ENCODE measurements at places on chromosomes 11 and 22.

GRCh38 chr11:10688401-10688800, 5.2 kb downstream of the IRAG1 start:
- DNase-seq: no peak

GRCh38 chr11:16242806-16243205, 113.5 kb downstream of the SOX6 start:
- DNase-seq: no peak

- DNase-seq: no peak
These were observed 51.3 kb upstream of the HMGXB4 start for GRCh38 chr22:35205961-35206360.

- DNase-seq: no peak
These were observed at the start of gene SULT4A1 for GRCh38 chr22:43862074-43862881. Gene SULT4A1 (minus strand): TSS chr22:43862513. CDS start chr22:43862382, 131 bp downstream.

- DNase-seq: no peak
These were observed 4.9 kb upstream of the MAFF start for GRCh38 chr22:38196791-38197419.

DNA sequence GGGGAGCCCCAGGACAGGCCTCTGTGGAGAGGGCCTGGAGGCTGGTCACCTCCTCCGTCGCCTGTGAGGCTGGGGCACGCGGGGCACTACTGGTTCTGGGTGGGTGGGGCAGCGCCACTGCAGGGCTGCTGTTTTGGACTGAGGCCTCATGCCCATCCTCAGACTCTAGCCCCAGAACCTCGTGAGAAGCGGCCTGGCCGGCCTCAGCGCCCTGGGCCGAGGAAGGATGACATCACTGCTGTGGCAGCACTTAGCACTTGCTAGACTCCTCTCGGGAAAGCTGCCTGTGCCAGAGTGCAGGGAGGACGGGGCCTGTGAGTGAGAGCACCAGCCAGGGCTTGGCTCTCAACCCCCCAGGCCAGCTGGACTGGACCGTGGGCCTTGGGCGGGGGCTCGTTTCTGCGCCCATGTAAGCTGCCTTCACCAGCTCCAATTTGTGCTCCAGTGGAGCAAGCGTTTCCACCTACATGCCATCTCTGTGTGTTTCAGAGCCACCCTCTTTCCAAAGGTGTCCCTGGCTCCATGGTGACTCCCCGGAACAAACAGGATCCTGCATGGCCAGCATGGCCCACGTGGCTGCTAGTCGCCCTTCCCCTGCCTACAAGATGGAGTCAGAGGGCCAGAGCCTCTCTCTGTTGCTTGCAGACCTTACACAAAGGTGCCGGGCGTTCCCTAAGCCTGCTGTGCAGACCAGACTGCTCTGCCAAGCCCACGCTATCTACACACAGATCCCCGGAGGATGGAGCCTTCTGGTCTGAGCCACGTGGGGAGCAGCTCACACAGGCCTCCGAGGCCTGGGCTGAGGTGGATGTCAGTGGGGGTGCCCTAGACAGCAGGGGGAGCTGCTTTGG, 102.9 kb downstream of the CTTN start:
- DNase-seq: no peak

GRCh38 chr11:93547028-93547427, 3.8 kb upstream of the SMCO4 start:
- no peak for DNase-seq

- no peak for DNase-seq
These were observed 217.2 kb upstream of the CADM1 start for GRCh38 chr11:115721296-115721995.

DNA sequence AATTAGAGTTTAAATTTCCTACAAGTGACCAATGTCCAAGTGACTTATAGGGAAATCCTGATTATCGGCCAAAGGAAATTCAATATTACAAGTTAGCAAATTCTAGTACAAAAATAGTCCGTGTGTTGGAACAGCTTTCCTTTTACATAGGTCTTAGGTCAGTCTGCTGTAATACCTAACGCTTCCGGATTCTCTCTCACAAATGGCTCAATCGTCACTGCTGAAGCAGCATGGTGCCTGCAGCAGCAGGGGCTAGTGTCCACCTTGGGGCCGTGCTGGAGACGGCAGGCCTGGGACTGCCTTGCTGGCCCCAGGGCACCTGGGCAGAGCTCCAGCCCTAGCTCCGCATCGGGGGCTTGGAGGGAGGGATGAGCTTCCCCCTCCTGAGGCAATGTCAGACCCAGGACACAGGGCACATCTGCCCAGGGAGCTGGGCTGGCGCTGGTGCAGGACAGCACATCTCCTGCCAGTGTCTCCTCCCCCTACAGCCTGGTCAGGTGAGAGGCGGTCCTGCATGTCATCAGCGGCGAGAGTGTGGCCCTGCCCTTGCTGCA, 39.4 kb upstream of the CLTCL1 start:
- DNase-seq: no peak

- DNase-seq: no peak
These were observed 47.2 kb upstream of the MMP7 start for GRCh38 chr11:102577723-102578122.

DNA sequence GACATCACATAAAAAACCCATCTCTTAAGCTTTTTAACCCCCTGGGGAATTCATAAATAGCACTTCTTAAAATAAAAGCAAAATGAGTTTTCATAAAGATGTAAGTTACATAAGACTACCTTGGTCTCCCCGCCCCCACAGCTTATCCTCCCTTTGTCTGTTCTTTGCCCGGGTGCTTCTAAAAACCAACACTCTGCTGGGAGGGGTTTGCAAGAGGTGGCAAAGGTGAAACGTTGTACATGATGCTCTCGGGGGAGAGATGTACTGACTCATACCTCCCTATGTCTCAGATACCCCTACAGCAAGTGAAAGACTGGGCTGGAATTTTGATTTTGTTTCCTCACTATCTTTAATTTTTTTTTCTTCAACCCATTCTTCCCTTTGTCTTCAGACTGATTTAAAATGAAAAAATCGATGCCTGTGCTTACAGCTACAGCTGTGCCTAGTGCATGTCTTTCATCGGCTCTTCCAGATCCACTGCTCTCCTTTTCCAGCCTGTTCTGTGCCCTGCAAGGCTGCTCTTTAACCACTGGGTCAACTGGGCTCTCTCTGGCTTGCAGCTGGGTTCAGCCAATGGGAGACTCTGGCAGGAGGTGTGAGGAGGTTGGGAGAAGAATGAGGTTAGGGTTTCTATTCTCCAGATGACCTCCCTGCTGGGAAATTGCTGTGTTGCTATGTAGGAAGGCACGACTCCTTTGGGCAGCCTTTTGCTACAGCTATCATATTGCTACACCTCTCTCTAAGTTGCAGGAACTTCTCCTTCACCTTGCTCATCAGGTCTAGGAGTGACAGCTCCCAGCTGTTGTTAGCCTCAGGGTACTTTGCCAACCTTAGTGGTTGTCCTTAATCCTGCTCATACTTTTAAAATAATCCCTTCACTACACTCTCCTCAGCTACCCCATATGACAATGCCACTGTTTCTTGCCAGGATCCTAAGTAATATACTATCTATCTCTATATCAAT, 266.5 kb downstream of the TENM4 start:
- DNase-seq: no peak

DNA sequence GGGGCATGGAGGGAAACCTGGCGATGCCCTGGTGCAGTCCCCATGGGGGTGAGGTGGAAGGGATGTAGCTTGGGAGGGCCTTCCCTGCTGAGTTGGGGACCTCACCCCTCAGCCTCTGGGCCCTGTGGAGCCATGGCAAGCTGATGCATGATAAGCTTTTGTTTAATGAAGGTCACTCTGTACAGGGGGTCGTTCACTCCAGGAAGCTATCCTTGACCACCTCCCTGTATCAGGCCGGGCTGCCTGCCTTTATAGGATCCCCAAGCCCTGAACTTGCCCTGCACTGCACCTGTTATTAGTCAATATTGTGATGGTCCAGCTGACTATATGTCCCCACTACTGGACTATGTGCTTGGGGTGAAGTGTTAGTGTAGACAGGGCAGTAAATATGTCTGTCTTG, 49.7 kb upstream of the MYEOV start:
- DNase-seq: no peak
